Omental fat pad (tissue), 4 donors: ENCODE measurements at places on chromosomes 6 and 20. TPM values are rescaled to one million over a fixed set of nuclear protein-coding genes. Genes with fewer than 3 reads are reported as not detected.

IDH3B gene
- 122 TPM for total RNA-seq

SEL1L2 gene
- total RNA-seq: not detected

GRCh38 chr20:54088430-54088829 lies 18.0 kb upstream of the BCAS1 start:
- no peak for DNase-seq

GRCh38 chr6:111793711-111794111 lies 79.5 kb downstream of the FYN start:
- no peak for DNase-seq

DNA sequence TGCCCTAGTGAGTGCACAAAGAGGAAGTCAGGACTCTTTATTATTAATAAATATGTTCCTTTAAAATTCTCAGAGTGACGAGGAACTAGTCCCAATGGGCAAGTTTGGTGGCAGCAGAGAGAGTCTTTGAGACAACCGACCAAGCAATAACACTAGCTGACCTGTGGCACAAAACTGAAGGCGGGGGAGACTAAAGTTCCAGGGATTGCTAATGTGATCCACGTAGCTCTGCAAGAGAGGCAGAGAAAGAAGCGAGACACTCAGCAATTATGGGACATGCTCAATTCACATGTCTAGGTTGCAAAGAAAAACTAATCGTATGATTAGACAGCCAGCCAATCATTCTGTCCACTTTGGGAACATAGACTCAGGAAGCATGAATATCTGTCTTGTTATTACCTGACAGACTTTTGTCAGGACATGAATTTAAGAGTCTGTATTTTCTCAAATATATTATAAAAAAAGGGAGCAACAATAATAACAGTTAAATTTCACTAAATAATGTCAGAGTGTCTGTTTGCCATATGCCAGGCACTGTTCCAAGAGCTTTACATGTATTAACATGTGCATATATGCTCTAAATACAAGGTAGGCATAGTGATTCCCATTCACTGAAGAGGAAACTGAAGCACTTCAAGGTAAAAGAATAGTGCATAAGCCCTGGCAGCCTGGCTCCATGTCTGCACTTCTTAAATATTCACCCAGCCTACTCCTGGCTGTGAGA lies 81.0 kb downstream of the COL9A1 start:
- no peak for DNase-seq

GRCh38 chr20:35088231-35089145 lies 4.1 kb downstream of the TRPC4AP start:
- no peak for DNase-seq

EFHC1 gene
- 33.0 TPM for total RNA-seq

FABP7 gene
- not detected for total RNA-seq

- DNase-seq: no peak
Observed at GRCh38 chr6:52253494-52253893, 9.2 kb upstream of the IL17F start.

HAO1 gene
- total RNA-seq: not detected

- no peak for DNase-seq
Observed at GRCh38 chr20:62147125-62147524, 3.6 kb downstream of the SS18L1 start.

- no peak for DNase-seq
Observed at GRCh38 chr20:34060970-34061369, 51.1 kb downstream of the EIF2S2 start.

ADGB gene
- not detected for total RNA-seq

DHX16 gene
- total RNA-seq: 25.6 TPM
